ENCODE measurements at places on chromosomes 7 and 10.

DNA sequence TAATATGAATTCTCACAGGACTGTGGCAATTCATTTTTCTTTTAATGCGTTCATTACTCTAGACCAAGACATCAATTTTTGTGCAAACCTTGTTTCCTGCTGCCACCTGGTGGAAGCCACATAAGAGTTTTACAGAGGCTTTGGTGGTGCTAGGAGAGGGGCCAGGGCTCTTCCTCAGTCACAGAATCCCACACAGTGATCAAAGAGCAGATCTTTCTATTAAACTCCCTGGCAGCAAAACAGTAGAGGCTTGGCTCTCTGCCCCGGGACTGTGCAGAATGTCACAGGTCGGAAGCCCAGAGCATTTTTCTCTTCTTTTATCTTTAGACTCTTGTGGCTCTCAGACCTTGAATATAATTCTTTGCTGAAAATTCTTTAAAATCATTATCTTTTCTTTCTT, 506.4 kb upstream of the C7orf33 start:
- DNase-seq: peak; percentile 66

- DNase-seq: peak; percentile 79
Observed at GRCh38 chr10:93947055-93947454, 46.7 kb upstream of the PLCE1 start.

GRCh38 chr10:58859526-58859925, 316.9 kb upstream of the PHYHIPL start:
- DNase-seq: no peak

DNA sequence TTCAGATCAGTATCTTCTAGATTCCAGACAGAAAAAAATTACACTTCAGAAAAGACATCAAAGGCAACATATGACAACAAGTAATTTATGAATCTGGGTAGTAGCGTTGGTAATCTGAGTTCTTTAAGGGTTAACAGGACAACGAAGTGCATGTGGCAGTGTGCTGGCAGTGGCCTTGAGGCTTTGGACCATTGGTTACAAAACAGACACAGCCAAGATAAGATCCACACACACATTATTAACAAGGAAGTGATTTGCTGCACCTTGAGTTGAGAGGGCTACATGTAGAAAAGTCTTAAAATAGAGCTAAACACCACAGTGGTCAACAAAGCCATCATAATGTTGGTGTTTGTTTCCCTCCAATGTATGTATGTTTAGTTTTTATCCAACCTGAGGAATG, 40.6 kb downstream of the AKR1D1 start:
- no peak for DNase-seq

GRCh38 chr10:97095701-97096260, 90.0 kb downstream of the SLIT1 start:
- no peak for DNase-seq

Data from fibroblast of skin of abdomen (primary cell).